ENCODE measurements at places on chromosomes 3 and 15.

- no peak for DNase-seq
Measured at GRCh38 chr3:13277860-13278531, 142.1 kb downstream of the NUP210 start.

- DNase-seq: no peak
Measured at GRCh38 chr3:42709621-42710020, 7.0 kb upstream of the HHATL start.

DNA sequence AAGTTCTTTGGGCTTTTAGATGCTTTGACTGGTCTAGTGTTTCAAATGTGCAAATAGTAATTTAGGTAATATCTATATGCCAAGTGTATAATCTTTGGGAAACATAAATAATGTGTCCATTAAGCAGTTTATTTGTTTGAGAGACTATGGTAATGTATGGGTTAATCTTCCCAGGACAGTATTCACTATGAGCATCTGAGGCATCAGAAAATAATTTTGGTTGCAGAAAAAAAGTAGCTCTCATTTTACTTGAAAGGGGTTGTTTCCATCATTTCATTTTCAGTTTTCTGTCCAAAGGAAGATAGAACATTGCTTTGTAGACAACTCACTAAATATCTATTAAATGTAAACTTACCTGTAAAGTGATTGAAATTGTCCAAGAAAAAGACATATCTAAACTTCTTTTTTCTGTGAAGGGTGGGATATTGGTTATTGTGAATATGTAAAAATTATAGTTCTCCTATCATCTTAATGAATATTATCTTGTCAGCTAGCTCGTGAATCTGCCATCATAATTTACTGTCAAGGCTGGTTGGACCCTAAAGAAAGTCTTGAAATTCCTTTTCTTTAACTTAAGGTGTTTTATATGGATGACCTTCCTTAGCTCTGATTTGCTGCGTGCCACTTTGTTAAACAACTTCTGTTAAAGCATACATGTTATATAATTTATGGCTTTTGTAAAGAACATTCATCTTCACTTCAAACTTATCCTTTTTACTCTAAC, 108.8 kb downstream of the EPHA3 start:
- DNase-seq: no peak

DNA sequence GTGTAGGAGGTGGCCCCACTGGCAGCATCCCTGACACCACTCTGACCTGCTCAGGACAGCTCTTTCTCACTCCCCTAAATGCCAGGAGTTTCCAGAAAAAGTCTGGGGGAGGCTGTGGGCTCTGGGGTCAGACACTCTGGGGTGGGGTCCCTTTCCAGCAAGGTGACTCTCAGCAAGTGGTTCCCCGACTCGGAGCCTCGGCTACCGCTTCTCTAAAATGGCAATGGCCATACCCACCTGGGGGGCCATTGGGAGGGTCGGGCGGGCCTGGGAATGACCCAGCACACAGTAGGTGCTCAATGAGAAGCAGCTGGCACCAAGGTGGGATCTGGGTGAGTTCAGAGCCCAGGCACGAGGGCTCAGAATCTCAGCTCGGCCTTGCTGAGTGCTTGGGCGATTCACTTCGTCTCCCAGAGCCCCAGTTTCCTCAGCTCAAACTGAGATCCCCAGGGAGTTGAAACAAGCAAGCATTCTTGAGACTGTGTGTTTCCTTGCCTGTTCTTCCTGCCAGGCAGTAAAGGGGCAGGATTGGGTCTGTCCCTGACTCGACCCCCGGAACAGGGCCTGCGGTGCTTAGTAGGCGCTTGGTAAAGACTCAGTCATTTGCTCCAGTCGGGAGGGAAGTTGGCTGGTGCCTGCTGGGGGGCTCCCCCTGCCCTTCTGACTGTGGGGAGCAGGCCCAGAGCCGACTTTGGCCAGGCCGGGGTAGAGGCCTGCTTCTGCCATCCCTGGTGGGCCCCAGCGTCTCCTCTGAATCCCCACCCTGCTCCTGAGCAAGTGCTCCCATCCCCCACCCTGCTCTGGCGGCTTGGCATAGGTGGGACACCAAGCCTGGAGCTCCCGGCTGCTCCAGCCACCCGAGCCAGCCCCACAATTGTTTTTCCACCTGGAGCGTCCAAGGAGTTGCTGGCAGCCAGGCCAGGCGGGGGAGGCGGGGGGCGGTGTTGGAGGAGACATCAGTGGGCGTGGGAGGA, 32.9 kb upstream of the FBLN2 start:
- no peak for DNase-seq

DNA sequence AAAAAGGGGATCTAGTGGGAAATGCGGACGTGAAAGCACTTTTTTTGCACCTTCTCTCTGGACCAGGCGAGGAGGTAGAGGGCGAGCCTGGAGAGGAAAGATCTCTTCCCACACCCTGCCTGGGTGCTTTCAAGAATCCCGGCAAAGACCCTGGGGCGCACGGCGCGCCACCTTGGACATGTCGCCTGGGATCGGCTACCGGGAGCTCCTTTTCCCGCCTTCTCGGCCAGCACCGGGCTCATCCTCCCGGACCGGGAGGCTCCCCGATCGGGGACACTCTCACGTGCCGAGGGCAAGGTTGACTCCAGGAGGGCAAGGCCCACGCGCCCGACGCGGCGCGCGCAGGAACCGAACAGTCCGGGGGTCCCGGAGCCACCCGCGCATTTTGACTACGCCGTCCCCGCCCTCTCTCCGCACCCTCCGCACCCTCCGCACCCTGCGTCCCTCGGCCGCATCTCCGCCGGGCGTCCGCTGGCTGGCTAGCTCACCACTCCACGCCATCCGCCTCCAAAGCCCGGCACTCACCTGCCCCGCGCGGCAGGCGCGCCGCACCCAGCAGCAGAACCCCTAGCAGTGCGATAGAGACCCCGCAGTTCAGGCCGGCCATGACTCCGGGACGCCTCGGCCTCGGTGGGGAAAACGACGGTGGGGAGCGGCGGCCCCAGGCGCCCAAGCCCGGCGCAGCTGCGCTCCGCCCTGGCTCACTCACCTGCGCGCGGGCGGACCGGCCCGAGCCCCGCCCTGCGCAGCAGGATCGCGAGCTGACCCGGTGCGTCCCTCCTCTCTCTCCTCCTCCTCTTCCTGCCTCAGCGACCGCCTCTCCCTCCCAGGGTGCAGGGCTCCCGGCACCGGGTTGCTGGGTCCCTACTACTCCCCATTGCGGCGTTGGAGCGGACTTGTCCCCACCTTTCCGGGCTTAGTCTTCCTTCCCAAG, at the start of gene CDCP1:
Gene CDCP1 (minus strand): TSS at position 698 of the 934 bp plus-strand sequence. CDS start 91 bp downstream, at position 607.
- no peak for DNase-seq

DNA sequence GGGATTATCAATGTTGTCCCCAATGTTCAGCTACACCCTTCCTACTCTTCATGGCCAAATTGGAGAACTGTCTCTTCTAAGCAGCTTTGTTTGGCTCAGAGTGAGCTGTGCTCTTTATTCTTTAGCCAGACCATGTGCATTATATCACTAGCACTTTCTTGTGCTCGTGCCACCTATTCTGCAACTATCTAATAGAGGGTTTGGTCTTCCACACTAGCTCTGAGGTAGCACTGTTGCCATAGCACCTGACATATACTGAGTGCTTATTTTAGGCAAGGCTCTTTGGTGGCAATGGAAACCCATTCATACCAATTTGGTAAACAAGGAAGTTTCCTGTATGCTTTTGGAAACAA, 394.3 kb upstream of the C2CD4B start:
- no peak for DNase-seq

- DNase-seq: no peak
Measured at GRCh38 chr3:31968927-31969418, 12.1 kb downstream of the OSBPL10 start.

DNA sequence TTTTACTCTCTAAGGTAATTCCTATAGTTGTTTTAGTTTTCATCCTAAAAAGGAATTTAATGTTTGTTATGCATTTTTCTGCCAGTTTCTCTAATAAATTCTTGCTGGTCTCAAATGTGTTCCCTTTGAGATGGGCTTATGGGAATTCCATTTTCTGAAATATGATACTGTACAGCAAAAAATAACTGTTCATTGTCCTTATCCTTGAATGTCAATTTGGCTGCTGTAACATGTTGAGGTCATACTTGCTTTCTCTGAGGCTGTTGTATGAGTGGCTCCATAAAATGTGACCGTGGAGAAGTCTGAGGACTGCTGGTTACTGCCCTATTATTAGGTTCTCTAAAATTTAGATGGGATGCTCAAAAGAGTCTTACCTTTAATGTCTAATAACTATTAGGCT, 266.5 kb downstream of the ADAMTS17 start:
- DNase-seq: no peak

GRCh38 chr3:122992676-122993075, 34.9 kb downstream of the SEMA5B start:
- DNase-seq: no peak

GRCh38 chr15:51917493-51917892, 54.1 kb downstream of the LEO1 start:
- no peak for DNase-seq

GRCh38 chr3:133479895-133480669, 80.2 kb downstream of the BFSP2 start:
- DNase-seq: no peak

DNA sequence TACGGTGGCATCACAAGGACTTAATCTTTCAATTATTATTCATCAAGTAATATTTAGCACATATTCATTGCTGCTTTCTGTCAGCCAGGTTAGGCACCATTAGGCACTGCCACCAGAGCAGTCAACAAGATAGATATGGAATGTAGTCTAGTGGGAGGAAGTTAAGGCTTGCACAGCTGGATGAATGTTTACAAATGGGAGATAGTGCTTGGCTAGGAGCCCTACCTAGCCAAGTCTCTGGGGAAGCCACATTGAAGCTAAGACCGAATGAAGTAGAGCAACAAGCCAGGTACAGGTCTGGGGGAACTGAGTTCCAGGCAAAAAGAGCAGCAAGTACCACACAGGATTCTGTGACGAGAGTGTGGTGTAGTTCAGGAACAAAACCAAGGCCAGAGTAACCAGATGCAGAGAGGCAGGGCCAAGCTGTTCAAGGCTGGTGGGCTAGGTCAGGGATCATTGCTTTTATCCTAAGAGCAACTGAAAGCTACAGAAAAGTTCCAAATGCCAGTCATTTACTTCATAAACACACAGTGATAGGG, 33.4 kb upstream of the SCAANT1 start:
- DNase-seq: no peak

- DNase-seq: no peak
Measured at GRCh38 chr15:56042982-56043980, 49.9 kb upstream of the NEDD4 start.

All from stimulated activated CD8-positive, alpha-beta memory T cell treated with anti-CD3 and anti-CD28 coated beads, Interleukin-15, amount 100 ng/mL, for 24 hours (primary cell).